Skeletal muscle cell (primary cell): ENCODE measurements at places on chromosomes 6 and 20.

GRCh38 chr20:25195962-25196785 lies 662 bp downstream of the ENTPD6 start:
- no peak for DNase-seq

DNA sequence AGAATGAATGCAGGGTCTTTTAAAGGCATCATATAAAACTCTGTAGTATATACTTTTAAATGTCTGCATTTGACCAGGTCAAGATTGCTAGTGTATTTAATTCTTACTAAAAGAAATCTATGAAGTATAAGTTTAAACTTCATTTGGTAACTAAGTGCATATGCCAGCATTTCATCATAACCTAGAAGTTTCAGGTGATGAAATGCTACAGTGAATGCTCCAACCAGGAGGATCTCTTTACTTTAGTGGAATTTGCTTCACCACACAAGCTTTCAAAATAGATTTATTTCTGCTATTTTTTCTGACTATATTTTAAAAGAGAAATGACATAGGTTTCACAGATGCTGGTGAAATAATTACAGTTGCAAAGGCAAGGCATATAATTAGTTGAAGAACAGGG lies 141.9 kb downstream of the HIVEP2 start:
- DNase-seq: no peak

GRCh38 chr6:121006024-121006423 lies 328.3 kb downstream of the TBC1D32 start:
- no peak for DNase-seq

GRCh38 chr6:80922916-80923455 lies 816.5 kb downstream of the BCKDHB start:
- DNase-seq: no peak

DNA sequence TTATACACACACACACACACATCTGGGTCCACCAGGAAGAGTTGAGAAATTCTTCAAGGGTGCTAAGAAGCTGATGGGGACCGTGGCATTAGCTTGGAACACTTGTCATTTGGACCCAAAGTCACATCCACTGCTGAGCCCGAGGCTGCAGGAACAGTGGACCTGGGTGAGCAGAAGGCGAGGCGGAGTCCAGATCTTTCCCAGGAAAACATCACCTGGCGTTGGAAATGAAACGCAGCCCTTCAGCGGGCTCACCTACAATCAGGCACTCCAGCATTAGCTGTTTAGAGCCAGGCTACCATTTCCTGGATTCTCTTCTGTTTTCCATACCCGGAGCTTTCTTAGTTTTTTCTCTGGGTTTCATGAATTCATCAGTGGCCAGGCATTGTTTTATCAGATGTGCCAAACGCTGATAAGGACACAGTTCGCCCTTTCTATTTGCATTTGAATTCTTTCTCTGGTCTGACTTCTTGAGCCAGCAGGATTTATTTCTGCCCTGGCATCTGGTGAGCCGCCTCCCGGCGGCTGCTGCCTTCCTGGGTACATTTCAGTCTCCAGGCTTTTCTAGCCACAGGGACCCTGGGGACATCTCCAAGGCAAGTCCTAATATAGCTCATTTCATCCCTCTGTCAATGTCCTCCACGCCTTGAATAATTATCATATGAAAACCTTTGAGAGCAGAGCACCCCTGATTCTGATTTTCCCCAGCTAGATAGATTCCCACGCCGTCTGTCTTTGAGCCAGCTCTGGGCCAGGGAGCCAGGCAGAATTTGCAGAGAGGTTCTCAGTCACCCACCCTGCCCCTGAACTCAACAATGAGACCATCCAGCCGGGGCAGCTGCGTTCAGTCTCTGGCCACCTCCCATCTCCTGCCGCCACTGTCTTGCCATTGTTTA lies 170.9 kb downstream of the TTLL2 start:
- no peak for DNase-seq

- no peak for DNase-seq
Measured at GRCh38 chr6:85255661-85256060, 194.2 kb upstream of the NT5E start.

- peak; percentile 12 for DNase-seq
Measured at GRCh38 chr6:4819706-4820283, 43.6 kb downstream of the CDYL start.

- no peak for DNase-seq
Measured at GRCh38 chr6:92341201-92341600, 1078.2 kb downstream of the EPHA7 start.

- no peak for DNase-seq
Measured at GRCh38 chr6:46901882-46902314, 19.8 kb downstream of the ADGRF5 start.

- DNase-seq: no peak
Measured at GRCh38 chr6:144347933-144348332, 62.8 kb downstream of the UTRN start.

- no peak for DNase-seq
Measured at GRCh38 chr20:53574819-53575218, 18.8 kb downstream of the ZNF217 start.

GRCh38 chr6:122048570-122048969 lies 350.9 kb upstream of the HSF2 start:
- DNase-seq: no peak

- no peak for DNase-seq
Measured at GRCh38 chr20:40776466-40777457, 87.7 kb upstream of the MAFB start.

GRCh38 chr6:1396952-1397868 lies 7.8 kb downstream of the FOXF2 start:
- peak; percentile 47 for DNase-seq

- peak; percentile 20 for DNase-seq
Measured at GRCh38 chr6:166488076-166488685, 98.3 kb downstream of the RAMACL start.

DNA sequence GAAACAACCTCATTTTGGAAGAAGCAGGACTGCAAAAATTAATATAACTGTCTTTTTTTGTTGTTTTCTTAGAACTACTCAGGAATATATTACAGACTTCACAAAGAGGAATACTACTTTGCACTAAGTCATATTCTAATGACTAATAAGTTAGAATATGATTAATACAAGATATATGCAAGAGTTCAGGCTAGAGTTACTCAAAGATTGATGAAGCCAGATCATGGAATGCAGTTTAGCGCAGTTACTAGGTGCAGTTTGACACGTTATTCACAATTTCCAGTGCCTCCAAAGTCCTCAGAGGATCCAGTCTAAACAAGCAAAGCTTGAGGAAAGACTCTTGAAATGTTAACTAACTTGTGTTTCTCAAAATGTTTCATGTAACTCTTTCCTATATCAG lies 1.2 kb upstream of the MYCT1 start:
- peak; percentile 74 for DNase-seq
